ENCODE measurements at places on chromosomes 13 and 19.

DNA sequence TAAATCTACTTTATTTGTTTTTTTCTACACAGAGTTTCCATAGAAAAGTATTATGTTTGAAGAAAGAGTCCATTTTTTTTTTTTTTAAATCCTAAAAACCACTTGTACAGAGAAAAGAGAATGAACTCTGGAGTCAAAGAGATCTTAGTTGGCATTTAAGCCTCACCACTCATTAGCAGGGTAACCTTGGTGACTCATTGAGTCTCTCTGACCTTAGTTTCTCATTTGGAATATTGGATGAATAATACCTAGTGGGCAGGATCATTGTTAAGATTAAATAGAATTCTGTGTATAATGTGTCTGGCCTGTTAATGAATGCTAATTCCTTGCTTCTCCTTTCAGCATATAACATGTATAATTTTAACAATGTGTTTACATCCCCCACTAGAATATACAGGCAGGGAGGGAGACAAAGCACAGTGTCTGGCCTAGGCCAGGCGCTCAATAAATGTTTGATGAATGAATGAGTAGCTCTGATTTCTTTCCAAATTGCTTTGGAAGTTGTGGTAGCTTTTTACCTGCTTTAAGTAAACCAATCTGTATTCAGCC, 48.7 kb upstream of the MYCBP2 start:
- DNase-seq, result peak; percentile 49

- DNase-seq, result peak; percentile 55
These were observed 27.2 kb downstream of the GPX4 start for GRCh38 chr19:1130771-1131717.

DNA sequence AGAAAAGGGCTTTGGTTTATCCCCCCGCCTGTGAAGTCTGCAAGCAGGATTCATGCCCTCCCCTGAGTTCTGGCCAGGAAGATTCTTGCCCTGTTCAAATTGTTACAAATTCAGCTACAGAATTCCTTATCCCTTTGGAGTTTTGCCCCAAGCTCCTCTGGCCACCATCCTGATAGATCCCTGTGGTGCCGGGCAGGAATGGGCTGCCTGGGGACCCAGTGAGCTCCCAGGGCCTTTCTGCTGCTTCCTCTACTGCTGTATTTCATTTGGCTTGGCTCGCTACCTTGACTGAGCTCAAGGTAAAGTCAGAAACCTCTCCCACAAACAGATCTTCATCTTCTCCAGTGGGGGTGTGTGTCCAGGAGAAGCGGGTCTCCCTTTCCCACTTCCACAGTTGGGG, 194.6 kb upstream of the NBEA start:
- DNase-seq, result no peak

GRCh38 chr19:4403005-4403761, 743 bp downstream of the CHAF1A start:
- peak; percentile 37 for DNase-seq

GRCh38 chr19:37346091-37346490, 24.8 kb upstream of the ZNF527 start:
- DNase-seq, result no peak

- DNase-seq, result no peak
These were observed 96.5 kb downstream of the DCT start for GRCh38 chr13:94382960-94383359.

DNA sequence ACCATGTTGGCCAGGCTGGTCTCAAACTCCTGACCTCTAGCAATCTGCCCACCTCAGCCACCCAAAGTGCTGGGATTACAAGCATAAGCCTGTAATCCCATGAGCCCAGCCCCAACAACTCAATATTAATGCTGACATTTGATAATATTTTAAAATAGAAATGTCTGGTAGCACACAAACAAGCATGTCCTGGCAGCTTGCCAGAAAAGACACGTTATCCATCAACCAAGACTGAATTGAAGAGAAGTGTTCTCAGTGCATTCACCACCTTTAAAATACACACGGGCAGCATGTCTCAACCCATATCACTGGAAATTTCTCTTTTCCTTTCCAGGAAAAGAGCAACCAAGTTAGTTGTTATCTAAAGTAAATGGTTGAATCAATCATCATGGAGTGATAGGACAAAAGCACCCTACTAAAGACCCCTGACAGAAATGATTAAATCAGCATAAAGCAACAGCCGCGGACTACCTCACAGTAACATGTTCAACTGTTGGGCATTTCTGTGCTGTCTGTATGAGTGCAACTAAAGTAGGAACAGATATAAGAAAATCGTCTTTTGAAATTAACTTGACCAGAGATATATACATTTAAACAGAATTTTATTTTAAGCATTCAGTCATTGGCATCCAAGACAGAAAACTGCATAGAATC, 25.0 kb downstream of the LHFPL6 start:
- no peak for DNase-seq

DNA sequence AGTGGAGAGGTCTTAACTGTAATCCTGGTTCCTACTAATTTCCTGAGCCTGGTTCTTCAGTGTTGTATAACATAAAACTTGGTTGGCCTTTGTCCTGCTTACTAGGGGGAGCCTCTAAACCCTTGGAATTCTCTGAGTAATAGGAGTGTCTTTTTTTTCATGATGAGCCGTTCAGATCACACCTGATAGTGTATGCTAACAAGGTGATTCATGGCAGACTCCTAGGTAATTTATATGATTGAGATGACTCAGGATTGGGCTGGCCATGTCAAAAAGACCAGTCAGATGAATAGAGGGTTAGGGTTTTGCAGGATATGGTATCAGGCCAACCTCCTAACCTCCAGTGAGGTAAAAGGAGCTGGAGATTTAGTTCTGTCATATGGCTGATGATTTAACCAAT, 135.8 kb upstream of the KLF12 start:
- peak; percentile 10 for DNase-seq

GRCh38 chr19:4867534-4868285, at the start of gene PLIN3:
Gene PLIN3, minus strand, starts transcription at chr19:4867667. Its CDS starts 6,273 bp downstream, at chr19:4861394.
- DNase-seq, result peak; percentile 96

DNA sequence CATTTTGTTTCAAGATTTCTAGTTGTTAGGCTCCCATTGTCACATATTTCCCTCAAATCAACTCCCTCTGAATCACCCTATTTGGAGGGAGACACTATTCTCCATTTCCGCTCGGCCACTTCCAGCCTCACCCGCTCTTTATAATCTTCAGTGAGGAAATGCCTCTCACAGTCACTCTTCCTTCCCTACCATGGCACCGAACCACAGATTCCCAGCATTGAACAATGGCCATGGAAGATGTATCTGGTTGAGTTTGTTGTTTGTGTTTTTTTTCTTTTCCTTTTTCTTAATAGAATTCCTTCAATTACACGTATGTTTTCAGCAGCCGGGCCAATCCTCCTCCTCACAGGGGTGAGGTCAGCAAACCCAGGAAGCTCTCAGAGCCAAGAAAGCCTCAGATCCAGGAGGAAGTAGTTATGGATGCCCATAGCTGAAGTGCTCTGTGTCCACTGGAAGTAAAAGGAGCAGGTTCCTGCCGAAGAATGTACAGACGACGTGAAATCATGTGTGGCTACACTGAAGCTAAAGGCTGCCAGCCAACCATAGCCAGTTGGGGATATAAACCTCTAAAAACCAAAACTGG, 472.1 kb downstream of the FOXO1 start:
- peak; percentile 60 for DNase-seq

DNA sequence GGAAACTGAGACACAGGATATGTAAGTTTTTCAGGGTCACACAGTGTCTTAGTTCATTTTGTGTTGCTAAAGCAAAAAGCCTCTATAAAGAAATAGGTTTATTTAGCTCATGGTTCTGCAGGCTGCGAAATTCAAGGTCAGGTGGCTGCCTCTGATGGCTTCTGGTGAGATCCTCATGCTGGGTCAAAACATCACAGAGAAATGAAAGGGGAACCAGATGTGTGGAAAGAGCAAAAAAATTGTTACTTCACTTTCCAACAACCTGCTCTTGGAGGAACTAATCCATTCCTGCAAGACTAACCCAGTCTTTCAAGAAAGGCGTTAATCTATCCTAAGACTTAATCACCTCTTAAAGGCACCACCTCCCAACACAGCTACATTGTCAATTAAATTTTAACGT, 64.2 kb upstream of the UBL3 start:
- no peak for DNase-seq

DNA sequence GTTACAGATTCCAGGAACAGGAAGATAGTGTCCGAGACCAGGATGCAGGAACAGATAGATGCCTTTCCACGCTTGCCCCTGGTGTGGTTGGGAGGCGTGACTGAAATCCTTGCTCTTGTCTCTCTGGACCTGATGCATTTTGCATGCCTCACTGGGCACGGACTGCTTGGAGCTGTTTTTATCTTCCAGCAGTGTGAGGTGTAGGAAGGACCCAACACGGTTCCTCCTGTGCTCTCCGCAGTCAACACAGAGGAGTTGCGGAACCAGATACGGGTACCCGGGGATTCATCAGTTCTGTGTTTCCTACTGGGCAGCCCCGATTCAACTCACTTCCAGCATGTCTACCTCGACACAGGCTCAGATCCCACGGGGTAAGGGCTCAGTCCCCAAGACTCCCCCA, 6.5 kb downstream of the DOT1L start:
- no peak for DNase-seq

- no peak for DNase-seq
These were observed 2.4 kb upstream of the LYL1 start for GRCh38 chr19:13104848-13105711.

DNA sequence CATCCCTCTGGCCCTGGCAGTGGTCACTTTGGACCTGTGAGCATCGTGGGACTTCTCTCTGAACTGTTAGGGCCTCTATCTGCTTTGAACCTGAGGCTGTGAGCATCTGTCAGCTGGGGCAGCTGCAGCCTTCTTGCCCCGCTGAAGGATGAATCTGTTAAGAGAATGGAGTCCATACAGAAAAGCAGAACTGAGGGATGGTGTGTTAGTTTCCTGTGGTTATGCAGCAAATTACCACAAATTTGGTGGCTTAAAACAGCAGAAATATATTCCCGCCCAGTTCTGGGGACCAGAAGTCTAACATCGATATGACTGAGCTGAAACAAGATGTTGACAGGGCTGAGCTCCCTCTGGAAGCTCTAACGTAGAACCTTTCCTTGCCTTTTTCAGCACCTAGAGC, 1.6 kb upstream of the ZNF497 start:
- no peak for DNase-seq

GRCh38 chr13:76790980-76791819, 95.0 kb downstream of the KCTD12 start:
- peak; percentile 10 for DNase-seq

GRCh38 chr13:30569901-30570576, 47.7 kb upstream of the USPL1 start:
- DNase-seq, result peak; percentile 99

DNA sequence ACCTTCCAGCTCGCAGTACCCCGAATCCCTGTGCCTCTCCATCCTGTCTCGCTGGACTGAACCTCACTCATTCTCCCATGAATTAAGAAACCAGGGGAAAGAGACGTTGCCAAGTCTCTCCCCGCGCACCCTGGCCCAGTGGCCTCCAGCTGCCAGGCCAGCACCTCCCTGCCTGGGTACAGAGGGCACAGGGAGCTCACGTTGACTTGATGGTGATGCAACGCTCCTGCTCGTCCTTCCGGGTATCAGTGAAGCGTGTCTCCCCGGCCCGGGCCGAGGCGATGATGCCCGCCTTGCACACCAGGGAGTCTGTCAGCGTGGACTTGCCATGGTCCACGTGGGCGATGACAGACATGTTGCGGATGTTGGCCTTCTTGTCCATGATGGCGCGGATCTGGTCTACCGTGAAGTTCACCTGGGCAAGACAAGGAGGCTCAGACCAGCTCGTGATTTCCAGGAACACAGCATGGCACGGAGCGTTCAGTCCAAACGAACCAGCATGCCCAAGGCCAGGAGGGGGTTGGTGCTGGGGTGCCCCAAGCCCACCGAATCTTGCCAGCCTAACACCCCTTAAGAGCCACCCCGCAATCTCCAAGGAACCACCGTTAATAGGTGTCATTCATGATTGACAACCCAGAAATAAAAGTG, 1.2 kb downstream of the EEF2 start:
- DNase-seq, result peak; percentile 88

DNA sequence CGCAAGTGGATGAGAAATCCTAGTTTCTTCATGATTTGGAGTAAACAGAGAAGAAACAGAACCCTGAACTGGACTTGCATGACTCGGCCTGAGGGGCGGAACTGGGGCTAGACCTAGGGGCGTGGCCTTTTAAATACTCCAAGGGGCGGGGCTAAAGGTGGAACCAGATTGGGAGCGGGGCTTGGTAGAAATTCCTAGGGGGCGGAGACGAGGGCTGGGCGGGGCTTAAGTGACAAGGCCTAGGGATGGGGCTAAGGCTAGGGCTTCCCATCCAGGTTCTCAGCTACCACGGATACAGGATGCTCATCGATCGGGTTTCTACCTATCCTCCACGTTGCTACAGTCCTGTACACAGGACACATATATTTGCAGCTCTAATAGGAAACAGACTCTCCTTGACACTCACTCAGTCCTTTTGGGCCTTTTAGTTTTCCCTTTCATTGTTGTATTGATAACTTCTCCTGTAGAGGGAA, 372 bp upstream of the ZNF699 start:
- DNase-seq, result peak; percentile 99

DNA sequence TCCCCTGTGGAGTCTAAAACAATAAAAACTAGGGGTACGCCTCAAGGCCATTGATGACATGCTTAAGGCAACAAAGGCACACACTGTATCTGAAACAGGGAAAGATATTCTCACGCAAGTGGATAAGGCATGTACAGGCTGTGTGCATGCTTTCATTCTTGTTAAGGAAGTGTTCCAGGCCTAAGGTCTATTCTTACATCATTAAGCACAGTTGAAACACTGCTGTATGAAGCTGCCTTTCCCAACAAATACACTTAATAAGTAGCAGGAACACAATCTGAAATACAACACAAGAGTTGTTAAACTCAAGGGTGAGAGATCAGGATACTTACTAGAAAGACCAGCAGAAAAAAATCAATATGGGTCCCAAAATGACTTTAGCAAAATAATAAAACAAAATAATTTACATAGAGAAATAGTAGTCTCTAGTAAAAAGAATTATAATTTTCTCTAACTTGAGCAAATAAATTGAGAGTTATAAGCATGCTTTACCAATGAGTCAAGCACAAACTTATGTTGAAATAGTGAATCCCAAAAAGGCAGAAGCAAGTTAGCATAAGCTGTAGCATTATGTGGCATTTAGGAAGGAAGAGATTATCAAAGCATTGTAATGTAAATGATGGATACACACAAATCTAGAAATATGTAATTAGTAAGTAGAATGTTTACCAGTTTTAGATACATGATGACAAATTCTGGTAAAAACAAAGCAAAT, 796.9 kb downstream of the SLITRK1 start:
- DNase-seq, result peak; percentile 63

GRCh38 chr13:96191367-96191766, 101.5 kb downstream of the HS6ST3 start:
- no peak for DNase-seq

- peak; percentile 25 for DNase-seq
These were observed 11.7 kb downstream of the ATP7B start for GRCh38 chr13:51999510-51999911.
